IPS DF 6.9 (cell line): ENCODE measurements at places on chromosomes 3 and 15.

GRCh38 chr3:56887402-56888025 lies 85.8 kb upstream of the ARHGEF3 start:
- no peaks in the 10 kb centered on the region for H3K36me3 ChIP-seq
- no peak overlapping the region for H3K27ac ChIP-seq
- H3K4me3 ChIP-seq: no peak overlapping the region
- H3K27me3 ChIP-seq: no peaks in the 10 kb centered on the region
- H3K4me1 ChIP-seq: no peaks in the 10 kb centered on the region
- no peak for DNase-seq

GRCh38 chr3:177300039-177300833 lies 103.0 kb upstream of the TBL1XR1 start:
- no peak overlapping the region for H3K4me3 ChIP-seq
- H3K36me3 ChIP-seq: no peaks in the 10 kb centered on the region
- no peak for DNase-seq
- no peaks in the 10 kb centered on the region for H3K4me1 ChIP-seq

DNA sequence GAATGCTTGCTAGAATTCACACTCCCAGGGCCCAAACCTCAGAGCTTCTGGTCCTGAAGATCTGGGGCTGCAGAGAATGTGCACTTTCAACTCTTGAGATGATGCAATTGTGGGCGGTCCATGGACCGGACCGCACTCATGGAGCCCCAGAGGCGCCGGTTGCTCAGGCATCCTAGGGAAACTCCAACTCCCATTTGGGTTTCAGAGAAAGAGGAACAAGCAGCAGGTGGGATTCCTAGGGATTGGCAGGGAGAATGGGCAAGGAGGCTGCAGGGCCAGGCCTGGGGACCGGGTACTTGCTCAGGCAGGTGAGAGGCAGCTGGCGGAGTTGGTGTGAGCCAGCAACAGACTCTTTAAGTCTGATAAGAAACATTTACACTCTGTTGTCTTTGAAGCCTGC lies 3.5 kb downstream of the NOX5 start:
- no peaks in the 10 kb centered on the region for H3K4me1 ChIP-seq
- H3K27ac ChIP-seq: no peak overlapping the region
- no peaks in the 10 kb centered on the region for H3K36me3 ChIP-seq
- H3K27me3 ChIP-seq: no peaks in the 10 kb centered on the region
- H3K4me3 ChIP-seq: no peak overlapping the region

DNA sequence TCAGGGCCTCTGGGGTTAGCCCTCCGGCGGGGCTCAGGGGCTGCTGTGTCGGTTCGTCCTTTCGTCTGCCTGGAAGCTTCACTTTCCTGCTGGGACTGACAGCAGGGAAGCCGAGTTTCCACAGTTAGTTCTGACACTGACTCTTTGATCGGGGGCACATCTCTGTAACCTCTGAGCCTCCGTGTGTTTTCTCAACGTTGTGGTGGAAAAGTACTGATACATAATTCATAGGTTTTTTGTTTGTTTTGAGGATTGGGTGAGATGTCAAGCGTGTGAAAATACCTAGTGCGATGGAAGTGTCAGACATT lies 481 bp downstream of the AP4E1 start:
- no peaks in the 10 kb centered on the region for H3K27me3 ChIP-seq
- no peak for DNase-seq
- no peaks in the 10 kb centered on the region for H3K4me1 ChIP-seq
- peak overlapping the region; percentile 93 for H3K4me3 ChIP-seq
- H3K36me3 ChIP-seq: no peaks in the 10 kb centered on the region; the same call in 1 of the 2 replicates
- H3K27ac ChIP-seq: no peak overlapping the region

DNA sequence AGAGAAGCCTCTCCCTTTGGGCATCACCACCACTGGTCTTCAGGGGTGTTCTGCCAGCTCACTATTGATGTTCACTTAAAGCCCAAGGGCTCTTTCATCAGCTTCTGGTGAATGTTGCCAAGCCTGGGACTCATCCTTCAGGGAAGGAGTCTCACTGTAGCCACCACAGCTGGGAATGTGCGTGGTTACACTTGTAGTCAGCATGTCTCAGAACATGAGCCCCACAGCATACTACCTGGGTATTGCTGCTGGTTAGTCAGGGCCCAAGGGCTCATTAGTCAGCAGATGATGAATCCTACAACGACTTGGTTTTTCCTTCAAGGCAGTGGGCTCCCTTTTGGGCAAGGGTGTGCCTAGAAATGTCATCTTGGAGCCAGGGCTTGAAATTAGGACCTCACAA lies 412.9 kb downstream of the VGLL3 start:
- H3K4me3 ChIP-seq: no peak overlapping the region
- H3K4me1 ChIP-seq: no peaks in the 10 kb centered on the region
- no peak overlapping the region for H3K27ac ChIP-seq
- DNase-seq: no peak
- H3K36me3 ChIP-seq: no peaks in the 10 kb centered on the region; the same call in 1 of the 2 replicates
- H3K27me3 ChIP-seq: no peaks in the 10 kb centered on the region

- H3K4me3 ChIP-seq: no peak overlapping the region
- DNase-seq: no peak
- H3K27ac ChIP-seq: no peak overlapping the region
- H3K27me3 ChIP-seq: no peaks in the 10 kb centered on the region
- H3K36me3 ChIP-seq: no peaks in the 10 kb centered on the region
- H3K4me1 ChIP-seq: peaks cover 5% of the 10 kb centered on the region
Observed at GRCh38 chr15:90159213-90159612, 41.9 kb upstream of the SEMA4B start.

GRCh38 chr3:32882603-32883025 lies 64.8 kb downstream of the TRIM71 start:
- H3K27ac ChIP-seq: no peak overlapping the region
- no peak overlapping the region for H3K4me3 ChIP-seq
- no peaks in the 10 kb centered on the region; the same call in 1 of the 2 replicates for H3K4me1 ChIP-seq
- no peak for DNase-seq
- no peaks in the 10 kb centered on the region for H3K27me3 ChIP-seq
- H3K36me3 ChIP-seq: peaks cover 24% of the 10 kb centered on the region

GRCh38 chr3:10815487-10815886 lies 541 bp upstream of the SLC6A11 start:
- no peaks in the 10 kb centered on the region for H3K36me3 ChIP-seq
- peaks cover 25% of the 10 kb centered on the region for H3K27me3 ChIP-seq
- no peak overlapping the region for H3K27ac ChIP-seq
- H3K4me3 ChIP-seq: peak overlapping the region; percentile 40; the same call in 1 of the 2 replicates

DNA sequence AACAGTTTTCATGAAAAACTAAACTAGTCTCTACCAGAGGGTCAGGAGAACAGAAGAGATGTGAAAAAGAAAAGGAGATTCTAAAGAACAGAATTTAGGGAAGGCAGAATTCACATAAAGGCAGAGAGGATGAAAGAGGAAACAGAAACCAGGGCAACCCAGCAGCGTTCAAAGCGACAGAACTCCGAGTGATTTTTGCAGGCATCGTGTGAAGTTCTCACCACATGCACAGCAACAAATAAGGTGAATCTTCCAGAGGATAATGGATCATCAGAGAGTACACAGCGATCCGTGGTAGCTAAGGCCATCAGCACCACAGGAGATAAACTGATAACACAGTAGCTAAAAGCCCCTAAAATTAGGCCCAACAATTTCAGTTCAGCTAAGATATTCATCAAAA lies 250.8 kb upstream of the THBS1 start:
- H3K27ac ChIP-seq: no peak overlapping the region
- H3K36me3 ChIP-seq: no peaks in the 10 kb centered on the region
- no peak for DNase-seq
- no peaks in the 10 kb centered on the region for H3K27me3 ChIP-seq
- no peak overlapping the region for H3K4me3 ChIP-seq

- no peaks in the 10 kb centered on the region for H3K36me3 ChIP-seq
- H3K4me1 ChIP-seq: no peaks in the 10 kb centered on the region
- H3K27ac ChIP-seq: no peak overlapping the region
Observed at GRCh38 chr15:78454992-78455391, 17.0 kb downstream of the IREB2 start.

GRCh38 chr3:106014971-106015370 lies 146.2 kb upstream of the CBLB start:
- no peaks in the 10 kb centered on the region for H3K27me3 ChIP-seq
- no peak overlapping the region for H3K4me3 ChIP-seq
- no peaks in the 10 kb centered on the region for H3K36me3 ChIP-seq
- no peak overlapping the region for H3K27ac ChIP-seq

DNA sequence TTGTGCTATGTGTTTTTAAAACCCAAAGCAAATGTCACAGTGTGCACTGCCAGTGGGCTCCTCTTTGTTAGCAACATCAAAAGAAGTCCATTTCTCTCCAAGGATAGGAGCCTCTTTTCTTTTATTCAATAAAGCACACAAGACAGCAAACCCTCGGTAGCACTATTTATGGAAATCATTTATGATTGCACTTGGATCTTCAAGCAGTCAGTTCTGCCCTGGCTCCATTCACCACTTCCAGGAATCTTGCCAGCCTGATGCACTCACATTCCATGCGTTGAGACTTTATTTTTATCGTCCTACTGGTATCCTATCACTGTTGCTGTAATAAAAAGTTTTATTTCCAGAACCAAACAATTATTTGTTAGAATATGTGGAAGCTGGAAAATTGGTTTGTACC lies 412.1 kb downstream of the TBL1XR1 start:
- no peak for DNase-seq
- H3K27me3 ChIP-seq: no peaks in the 10 kb centered on the region
- no peak overlapping the region for H3K27ac ChIP-seq
- H3K36me3 ChIP-seq: no peaks in the 10 kb centered on the region

DNA sequence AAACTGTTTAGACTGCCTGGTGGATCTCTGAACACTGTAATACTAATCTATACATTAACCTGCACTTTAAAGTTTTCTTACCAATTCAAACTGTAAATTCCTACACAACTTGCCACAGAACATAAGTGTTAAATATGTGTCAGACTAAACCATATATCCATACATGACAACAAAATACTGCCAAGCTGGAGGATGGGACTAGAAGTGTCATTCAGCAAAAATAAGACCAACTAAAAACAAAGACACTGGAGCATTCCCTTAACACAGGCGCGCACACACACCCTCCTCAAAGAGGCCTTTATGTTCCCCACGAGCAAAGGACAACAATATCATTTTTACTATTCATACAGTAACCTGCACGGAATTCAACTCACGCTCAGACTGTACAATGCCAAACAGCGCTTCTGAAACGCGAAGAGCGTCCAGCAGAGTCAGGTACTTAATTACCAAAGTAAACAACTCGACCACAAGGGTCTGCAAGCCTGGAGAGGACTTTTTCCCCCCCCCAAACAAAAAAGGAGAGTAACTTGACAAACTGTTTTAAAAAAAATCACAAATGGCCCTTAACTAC lies 1.1 kb downstream of the DCUN1D1 start:
- H3K36me3 ChIP-seq: no peaks in the 10 kb centered on the region
- H3K27ac ChIP-seq: no peak overlapping the region
- peak overlapping the region; percentile 90; the same call in 1 of the 2 replicates for H3K4me3 ChIP-seq
